Heart left ventricle (tissue), 16 donors: ENCODE measurements at places on chromosomes 2 and 18. TPM values are rescaled to one million over a fixed set of nuclear protein-coding genes. Genes with fewer than 3 reads are reported as not detected.

DNA sequence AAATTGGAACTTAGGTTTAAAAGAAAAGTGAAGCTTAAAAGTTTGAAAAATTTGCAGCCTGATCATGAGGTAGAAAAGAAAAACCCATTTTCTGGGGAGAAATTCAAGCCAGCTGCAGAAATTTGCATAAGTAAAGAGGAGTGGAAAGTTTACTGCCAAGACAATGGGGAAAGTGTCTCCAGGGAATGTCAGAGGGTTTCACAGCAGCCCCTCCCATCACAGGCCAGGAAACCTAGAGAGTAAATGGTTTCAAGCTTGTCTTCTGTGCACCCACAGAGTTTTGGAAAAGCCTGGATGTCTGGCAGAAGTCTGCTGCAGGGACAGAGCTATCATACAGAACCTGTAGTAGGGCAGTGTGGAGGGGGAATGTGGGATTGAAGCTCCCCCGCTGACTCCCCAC is 254.0 kb upstream of the FSIP2 start:
- no peak for DNase-seq

DNA sequence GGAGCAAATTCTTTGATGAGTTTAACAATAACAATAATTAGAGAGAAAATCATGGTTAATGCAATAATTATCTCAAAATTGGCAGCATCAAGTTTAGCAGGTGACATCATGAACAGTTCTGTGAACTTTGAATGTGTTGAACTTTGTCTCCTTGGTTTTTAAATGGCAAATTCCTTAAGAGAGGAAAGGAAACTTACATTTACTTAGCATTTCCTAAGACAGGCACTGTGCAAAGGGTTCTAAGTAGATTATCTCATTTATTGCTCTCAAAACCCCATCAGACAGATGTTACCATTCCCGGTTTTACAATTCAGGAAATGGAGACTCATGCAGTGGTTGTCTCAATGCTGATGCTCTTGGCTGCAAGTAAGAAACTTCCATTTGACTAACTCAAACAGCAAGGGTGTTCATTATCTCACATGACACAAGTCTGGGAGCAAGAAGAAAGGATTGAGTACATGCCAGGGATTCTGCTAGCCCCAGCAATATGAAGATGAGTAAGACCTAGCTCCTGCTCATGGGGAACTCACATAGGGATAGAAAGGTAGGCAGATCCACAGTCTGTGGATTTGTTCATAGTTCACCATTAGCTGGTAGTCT is 81.3 kb upstream of the ITGA6 start:
- DNase-seq, result no peak

DNA sequence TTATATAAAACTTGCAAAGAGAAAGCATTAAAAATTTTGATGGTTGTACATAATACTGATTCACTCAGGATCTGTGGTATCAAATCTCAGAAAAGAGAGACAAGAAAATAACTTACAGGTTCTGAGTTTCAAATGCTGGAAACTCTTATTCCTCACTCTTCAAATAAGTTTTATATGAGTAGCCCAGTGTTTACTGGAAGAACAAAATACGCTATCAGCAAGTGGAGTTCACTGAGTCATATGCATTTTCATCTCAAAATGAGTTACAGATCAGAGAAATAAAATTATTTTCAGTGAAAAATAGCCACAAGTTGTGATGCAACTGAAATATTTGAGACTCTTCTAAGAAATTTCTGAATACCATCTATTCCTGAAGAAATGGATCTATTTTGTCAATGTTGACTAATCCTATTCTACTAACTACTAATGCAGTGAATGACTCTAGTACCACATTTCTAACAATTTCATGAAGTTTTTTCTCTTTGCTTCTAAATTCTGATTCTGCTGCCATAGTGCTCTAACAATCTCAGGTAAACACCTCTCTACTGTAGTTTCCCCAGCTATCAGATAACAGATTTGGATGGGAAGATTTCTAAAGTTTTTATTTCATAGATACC is 391.7 kb downstream of the ZEB2 start:
- no peak for DNase-seq

DNA sequence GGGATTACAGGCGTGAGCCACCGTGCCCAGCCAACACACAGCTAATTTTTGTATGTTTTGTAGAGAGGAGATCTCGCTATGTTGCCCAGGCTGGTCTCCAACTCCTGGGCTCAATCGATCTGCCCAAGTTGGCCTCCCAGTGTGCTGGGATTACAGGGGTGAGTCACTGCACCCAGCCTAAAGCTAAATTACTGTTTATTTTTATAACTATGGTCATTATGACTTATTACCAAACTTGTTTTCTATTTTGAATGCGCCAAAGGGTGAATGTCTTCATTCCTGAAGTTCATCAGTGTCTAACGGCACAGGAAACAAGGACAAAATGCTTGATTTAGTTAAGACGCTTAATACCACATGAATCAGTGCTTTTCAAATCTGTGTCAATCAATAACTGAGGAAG is 38.9 kb upstream of the GREB1L start:
- no peak for DNase-seq

GRCh38 chr2:151718247-151718646 is 16.0 kb downstream of the NEB start:
- no peak for DNase-seq

- DNase-seq, result peak; percentile 4
Measured at GRCh38 chr2:240930096-240930630, 24.0 kb downstream of the CROCC2 start.

Gene SLC9A4
- not detected for total RNA-seq

Gene RTP5
- not detected for total RNA-seq

Gene ONECUT2
- not detected for total RNA-seq

Gene BCL2
- 12.8 TPM for total RNA-seq

Gene FAM237A
- not detected for total RNA-seq
